EH (cell line): ENCODE measurements at places on chromosomes 2 and 18.

GRCh38 chr2:218615868-218616315 lies 8.2 kb downstream of the PLCD4 start:
- no peak for DNase-seq

DNA sequence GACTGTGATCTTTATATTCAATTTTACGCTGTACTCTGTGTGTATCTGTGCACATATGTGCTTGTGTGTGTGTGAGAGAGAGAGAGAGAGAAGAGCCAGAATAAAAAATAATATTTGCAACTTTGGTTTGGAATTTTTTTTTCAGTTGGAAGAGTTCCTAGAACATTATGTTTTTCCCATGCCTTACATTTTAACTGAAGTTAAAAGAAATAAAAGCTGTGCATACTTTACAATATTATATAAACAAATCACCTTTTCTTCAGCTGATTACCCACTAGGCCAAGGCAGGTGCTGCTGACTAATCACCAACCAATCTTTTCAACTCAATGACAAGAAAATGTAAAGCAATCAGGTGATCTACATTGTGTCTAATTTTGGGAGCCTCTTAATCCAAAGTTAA lies 366.3 kb downstream of the NYAP2 start:
- DNase-seq: no peak

GRCh38 chr2:86338778-86339295 lies 1.4 kb upstream of the REEP1 start:
- no peak for DNase-seq

DNA sequence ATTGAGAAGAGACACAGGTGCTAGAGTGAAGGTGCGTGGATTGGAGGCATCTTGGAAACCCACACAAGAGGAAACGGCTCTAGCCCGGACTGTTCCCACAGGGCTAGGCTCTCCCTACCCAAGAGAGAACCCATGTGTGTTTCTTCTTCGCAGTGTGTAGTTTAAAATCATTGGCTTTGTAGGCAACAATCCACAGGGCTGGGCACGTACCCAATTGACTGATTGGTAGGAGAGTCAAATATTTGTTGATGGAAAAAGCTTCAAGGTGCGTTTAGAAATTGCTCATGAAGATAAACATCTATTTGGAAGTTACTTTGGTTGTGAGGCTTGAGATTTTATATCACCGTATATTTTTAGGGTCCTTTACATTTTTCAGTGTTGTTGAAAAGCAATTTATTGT lies 13.2 kb upstream of the YWHAQ start:
- DNase-seq: no peak

- DNase-seq: no peak
Observed at GRCh38 chr2:172571245-172571644, 15.4 kb downstream of the PDK1 start.

DNA sequence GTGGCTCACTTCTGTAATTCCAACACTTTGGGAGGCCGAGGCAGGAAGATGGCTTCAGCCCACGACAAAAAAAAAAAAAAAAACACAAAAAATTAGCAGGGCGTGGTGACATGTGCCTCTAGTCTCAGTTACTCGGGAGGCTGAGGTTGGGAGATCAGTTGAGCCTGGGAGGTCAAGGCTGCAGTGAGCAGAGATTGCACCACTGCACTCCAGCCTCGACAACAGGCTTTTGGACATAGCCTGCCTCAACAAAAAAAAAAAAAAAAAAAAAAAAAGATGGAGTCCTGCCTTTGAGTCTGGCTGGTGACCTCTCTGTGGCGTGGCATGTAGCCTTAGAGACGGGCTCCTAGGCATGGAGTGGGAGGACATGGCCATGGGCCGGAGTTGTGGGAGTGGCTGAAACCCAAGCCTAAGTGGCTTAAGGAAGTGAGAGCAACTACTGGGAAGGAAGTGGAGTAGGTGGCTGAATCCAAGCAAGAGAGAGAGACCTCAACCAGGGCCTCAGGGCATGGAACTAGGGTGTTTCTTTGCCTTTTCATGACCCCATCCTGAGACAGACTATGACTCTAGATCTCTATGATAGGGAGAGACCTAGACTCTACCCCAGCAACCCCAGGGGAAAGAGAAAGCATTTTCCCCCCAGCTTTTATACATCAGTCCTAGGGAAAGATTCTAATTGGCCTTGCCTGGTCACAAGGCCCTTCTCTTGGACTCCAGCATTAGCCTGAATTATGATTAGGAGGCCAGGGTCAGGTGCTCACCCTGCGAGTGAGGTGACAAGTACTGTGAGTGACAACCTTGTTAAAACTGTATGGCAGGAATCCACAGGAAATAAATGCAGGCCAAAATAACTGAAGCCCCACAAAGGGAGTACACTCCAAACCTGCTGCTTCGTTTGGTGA lies 34.2 kb downstream of the NPAS2 start:
- no peak for DNase-seq

GRCh38 chr2:174335254-174335987 lies 667 bp downstream of the SP9 start:
- DNase-seq: no peak

- no peak for DNase-seq
Observed at GRCh38 chr2:62118160-62118559, 77.8 kb upstream of the B3GNT2 start.

- no peak for DNase-seq
Observed at GRCh38 chr2:200013906-200014305, 58.5 kb downstream of the MAIP1 start.

GRCh38 chr2:138959031-138959430 lies 178.8 kb upstream of the NXPH2 start:
- DNase-seq: no peak

GRCh38 chr18:62569081-62569655 lies 46.3 kb downstream of the ZCCHC2 start:
- no peak for DNase-seq

- DNase-seq: peak; percentile 97
Observed at GRCh38 chr2:174835797-174836255, 71.6 kb upstream of the CHRNA1 start.

DNA sequence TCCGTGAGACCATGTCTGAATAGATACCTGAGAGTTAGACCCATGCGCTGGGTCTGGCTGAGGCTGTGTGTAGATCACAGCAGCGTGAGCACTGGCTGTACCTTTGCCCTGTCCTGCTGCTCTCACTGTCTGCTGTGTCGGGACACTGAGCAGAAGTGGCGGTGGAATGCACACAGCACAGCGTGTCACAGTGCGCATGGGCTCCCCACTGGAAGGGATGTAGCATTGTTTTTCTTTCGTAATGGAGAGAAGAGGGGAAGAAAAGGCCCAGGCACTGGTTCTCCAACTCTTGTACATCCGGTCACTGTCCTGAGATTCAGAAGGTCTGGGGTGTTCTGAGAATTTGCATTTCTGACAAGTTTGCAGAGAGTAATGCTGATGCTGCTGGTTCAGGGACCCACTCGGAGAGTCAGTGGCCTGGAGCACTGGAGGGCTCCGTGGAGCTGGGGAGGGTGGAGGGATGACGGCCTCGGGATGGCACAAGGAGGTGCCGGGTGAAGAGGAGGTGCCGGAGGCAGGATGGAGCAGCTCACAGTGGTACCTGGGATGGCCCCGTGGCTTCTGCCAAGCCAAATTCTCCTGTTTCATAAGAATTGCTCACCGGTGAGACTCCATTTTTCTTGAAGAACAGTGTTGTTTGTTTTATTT lies 252.8 kb downstream of the LDLRAD4 start:
- DNase-seq: no peak

GRCh38 chr2:69914164-69914949 lies 552 bp upstream of the MXD1 start:
- peak; percentile 100 for DNase-seq
